ENCODE measurements at places on chromosomes 13 and 19.

DNA sequence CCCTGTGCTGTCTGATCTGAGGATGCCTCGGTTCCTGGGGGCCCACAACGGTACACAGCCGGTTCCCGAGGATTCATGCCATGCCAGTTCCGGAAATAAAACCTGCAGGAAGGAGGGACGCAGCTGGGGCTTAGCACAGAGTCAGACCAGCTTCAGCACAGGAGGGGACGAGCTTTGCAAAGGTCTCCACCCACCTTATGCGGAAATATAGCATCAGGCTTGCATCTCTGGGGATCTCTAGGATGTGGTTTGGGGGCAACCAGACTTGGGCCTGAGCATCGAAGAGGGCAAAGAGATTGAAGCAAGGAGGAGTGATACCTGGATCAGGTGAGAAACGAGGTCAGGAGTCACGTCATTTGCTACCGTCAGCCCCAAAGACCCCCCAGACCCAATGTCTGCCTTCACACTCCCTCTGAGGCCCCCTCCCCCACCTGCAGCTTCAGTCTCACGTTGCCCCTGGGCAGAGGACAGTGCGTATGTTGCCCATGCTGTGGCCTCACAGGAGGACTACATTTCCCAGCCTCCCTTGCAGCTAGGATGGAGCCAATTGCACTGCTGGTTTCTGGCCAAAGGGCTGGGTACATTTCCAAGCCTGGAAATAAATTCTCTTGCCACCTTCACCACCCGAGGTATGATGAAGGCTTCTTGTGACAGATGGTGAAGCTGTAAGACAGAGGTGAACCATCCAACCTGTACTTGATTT is 12.1 kb downstream of the TYK2 start:
- no peak for DNase-seq

DNA sequence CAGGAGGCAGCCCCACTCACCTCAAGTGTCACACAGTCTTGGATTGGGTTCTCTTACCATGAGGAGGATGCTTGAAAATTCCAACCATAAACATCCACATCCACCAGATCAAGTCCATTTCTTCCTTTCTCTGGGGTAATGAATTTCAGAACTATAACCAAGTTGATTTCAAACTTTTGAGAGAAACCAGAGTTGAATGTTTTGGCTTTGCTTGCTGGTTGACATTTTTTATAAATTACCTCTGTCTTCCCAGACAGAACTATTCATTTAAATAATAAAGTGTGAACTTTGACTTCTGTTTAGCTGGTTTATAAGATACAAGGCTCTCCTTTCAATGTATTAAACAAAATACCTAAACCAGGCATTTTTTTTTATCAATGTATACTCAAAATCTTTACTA is 550.7 kb downstream of the KCTD12 start:
- DNase-seq, result no peak

DNA sequence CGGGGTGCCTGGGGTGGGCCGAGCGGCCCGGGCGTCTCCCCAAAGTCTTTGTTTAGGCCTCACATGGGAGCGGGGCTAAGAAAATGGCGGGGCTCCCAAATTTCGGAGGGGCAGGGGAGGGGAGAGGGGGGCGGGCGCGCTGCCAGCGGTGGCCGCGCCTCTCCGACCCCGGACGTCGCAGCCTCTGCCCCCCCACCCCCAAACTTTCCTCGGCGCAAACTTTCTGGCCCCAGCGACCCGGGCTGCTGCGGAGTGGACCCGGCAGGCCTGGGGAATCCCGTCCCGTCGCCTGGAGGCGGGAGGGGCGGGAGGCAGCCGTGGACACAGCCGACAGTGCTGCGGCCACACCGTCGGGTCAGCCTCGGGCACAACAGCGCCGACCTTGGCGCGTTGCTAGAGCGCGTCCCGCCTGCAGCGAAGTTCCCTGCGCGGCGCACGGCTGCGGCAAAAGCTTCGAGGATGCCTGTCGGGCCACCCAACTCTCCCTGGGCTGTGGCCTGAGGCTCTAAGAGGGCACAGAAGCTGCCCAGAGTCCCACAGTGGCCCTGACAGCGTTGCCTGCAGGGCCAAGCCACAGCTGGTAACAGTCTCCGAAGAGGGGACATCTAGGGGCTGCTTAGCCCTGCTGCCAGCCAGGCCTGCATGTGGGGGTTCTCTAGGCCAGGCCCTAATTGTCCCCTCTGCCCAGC is 1.3 kb downstream of the NFIX start:
- DNase-seq, result no peak

DNA sequence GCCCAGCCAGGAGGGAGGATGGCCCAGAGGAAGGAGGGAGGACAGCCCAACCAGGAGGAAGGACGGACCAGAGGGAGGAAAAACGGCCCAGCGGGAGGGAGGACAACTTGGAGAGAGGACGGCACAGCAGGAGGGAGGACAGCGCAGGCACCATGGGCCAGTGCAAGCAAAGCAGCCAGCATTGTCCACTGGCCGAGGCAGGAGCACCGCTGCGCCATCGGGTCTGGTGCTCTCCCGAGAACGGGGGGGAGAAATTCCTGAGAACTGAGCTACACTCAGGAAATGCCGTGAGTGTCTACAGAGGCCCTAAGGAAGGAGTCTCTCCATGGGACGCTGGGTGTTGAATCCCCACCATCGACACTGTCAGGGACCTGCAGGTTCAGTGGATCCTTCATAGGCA is 38.5 kb upstream of the SOX1 start:
- no peak for DNase-seq

- DNase-seq, result no peak
Measured at GRCh38 chr13:59201841-59202240, 961.9 kb downstream of the DIAPH3 start.

GRCh38 chr13:94758436-94758960 is 46.2 kb upstream of the SOX21 start:
- DNase-seq, result no peak

DNA sequence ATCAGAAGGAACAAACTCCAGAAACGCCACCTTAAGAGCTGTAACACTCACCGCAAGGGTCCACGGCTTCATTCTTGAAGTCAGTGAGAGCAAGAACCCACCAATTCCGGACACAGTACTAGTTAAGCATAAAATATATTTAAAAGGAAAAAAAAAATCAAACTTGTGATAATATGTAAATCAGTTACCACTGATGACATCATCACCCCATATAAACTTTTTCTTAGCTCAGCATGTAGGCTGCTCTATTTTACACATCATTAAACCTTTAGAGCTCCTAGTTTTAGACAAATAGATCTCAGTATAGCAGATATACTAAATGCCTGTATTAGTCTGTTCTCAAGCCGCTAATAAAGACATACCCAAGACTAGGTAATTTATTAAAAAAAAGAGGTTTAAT is 668.1 kb downstream of the PCDH9 start:
- no peak for DNase-seq

DNA sequence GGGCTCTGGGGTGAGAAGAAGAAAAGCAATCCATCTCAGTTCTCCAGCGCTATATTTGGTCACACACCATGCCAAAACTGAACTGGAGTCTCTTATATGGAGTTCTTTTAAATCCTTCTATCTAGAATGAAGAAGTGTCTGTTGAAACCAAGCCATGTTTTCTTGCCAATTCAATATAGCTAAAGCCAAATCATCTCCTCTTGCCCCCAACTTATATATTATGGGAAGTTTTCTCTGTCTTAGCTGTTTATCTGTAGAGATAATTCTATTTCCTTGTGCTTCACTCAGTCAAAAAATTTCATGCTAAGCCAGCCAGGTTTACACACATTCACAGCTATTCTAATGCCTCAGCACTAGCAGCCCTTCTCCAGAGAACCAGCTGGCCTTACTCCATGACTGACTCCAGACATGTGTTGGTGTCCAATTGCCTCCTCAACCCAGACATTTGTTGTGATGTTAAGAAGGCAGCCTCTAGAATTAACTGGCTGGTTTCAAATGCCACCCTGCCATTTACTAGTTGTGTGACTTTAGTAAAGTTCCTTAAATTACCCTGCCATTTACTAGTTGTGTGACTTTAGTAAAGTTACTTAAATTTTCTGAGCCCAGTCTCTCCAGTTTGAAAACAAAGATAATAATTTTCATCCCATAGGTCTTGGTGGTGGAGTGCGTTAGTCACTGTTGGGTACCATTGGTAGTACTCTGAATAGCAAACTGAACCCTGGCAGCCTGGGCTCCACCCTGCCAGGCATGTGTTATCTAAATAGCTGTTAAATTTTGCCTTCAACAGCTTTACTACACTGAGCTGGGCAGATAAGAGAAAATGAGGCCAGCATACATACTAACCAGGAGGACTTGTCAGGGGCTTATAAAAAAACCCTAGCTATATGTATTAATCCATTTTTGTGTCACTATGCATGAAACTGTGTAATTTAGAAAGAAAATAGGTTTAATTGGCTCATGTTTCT is 525.1 kb downstream of the LMO7 start:
- DNase-seq, result no peak
